ENCODE measurements at places on chromosomes 11 and 22. TPM values are rescaled to one million over a fixed set of nuclear protein-coding genes. Genes with fewer than 3 reads are reported as not detected.

GLYATL2 gene
- total RNA-seq: 2.3 TPM

INS gene
- not detected for total RNA-seq

- no peak for DNase-seq
Observed at GRCh38 chr11:96893988-96894387, 504.2 kb downstream of the JRKL start.

- no peak for DNase-seq
Observed at GRCh38 chr11:101812546-101812945, 102.3 kb upstream of the CEP126 start.

GRCh38 chr11:64233913-64234586, at the start of gene VEGFB:
Gene VEGFB (plus strand): TSS chr11:64234584. CDS start chr11:64234834, 250 bp downstream.
- no peak for DNase-seq

GRCh38 chr11:103436131-103436770, 327.0 kb downstream of the DYNC2H1 start:
- no peak for DNase-seq

- no peak for DNase-seq
Observed at GRCh38 chr11:68550485-68550817, 89.9 kb downstream of the PPP6R3 start.

GRCh38 chr11:79139900-79140299, 300.9 kb downstream of the TENM4 start:
- no peak for DNase-seq

DNA sequence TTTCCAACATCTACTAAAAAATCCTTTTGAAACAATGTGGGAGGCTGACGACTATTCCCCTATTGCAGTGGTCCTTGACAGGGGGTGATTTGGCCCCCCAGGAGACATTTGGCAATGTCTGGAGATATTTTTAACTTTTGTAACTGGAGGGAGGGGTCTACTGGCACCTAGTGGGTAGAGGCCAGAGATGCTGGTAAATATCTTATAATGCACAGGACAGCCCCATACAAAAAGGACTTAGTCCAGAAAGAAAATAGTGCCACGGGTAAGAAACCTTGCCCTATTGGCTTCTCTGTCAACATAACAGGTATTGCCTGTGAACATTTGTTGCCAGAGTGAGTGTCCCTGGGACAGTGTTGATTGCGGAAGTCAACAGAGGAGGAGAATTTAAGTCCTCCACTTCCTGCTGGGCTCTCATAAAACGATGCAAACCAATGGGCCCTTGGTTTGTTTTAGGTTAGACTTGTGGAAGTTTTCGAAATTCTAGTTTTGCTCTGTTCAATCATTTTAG, 101.6 kb downstream of the MAML2 start:
- DNase-seq: no peak

DNA sequence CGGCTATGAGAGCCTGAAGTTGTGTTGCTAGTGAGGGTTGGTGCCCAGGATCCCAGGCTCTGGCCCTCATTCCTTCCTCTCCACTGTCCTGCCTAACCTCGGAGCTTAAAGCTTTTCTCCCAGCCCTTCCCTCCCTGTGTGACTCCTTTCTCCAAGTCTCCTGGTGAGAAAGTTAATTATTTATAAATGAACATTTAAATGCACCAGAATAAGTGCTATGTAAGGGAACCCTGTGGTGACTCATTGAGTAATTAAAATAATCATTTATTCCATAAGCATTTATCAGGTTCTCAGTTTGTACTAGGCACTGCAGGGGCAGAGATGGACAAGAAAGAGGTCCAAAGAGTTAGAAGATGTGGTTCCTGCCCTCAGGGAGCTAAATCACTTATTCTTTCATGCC, 89.1 kb upstream of the ISX start:
- DNase-seq: no peak

DNA sequence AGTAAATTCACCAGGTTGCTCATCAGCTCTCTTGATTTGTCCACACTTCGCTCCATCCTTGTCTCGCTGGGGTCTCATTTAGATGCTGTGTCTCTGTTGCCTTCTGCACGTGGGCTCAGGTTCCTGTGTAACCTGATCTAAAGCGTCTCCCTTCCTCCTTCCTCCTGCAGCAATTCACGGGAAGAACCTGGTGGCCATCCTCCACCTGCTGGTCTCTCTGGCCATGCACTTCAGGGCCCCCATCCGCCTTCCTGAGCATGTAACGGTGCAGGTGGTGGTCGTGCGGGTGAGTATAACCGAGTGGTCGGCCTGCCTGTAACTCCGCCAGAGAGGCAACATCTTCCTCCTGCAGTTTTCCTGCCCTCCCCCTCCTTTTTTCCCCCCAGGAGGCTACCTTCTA, 48.0 kb upstream of the PARVG start:
- DNase-seq: no peak

GRCh38 chr11:50246699-50247098, 214.0 kb downstream of the OR4C45 start:
- DNase-seq: no peak

DNA sequence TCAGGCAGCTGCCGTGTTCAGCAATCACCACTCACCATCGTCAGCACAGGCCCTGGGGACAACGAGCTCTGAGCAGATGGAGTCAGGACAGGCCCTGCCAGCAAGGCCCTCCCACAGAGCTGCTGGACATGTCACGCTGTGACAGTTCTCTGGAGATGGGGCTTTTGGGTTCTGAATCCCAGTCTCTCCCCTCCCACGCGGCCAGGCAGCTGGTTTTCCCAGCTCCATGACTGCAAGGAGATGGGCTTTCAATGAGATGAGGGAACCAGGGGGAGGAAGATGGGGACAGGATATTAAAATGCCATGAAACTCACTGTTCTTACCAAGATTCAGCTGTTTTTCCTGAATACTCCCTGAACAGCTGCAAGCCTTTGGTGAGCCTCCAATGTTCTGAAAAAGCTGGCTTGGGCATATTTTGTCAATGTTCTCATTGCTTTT, 305.9 kb downstream of the BRD1 start:
- no peak for DNase-seq

DNA sequence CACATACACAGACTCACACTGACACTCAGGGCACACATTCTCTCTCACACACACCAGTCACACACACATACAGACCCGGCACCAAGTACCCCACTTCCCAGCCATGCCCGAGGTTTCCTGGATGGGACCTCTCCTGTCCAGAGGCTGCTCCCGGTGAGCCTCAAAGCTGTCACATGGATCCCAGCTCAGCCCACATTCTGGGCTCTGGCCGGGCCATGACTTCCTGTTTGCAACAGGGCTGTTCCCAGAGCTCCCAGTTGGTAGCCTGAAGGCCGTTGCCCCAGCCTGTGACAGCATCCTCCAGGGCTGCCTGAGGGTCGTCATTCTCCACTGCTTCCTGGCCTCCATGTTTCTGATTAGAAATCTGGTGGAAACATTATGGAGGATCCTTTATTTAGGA, 14.6 kb upstream of the CYP2D6 start:
- no peak for DNase-seq

DNA sequence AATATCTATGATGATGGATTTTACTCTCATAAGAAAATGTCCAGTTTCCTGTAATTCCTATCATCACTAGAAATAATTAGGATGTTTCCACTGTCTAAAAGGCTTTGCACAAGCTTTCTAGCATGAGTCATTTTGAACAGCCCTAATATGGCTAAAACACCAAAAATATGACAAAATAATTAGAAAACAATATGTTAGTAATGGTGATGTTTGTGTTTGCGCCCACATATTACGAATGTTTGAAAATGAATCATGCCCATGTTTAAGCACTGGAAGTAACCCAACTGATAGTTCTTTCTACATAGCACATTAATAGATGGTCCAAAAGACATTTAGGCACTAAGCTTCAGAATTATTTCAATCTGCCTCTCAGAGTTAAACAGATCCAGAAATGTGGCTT, 96.0 kb downstream of the TRPC6 start:
- no peak for DNase-seq
